Activated CD4-positive, alpha-beta T cell treated with anti-CD3 and anti-CD28 coated beads, Interleukin-2, Interleukin-4, amounts not matched to agents 100 ng/mL and 50 ng/mL, durations not matched to agents 16 hours and 8 hours (primary cell): ENCODE measurements at places on chromosomes 3 and 15.

- DNase-seq: no peak
Observed at GRCh38 chr3:79215286-79215685, 552.5 kb downstream of the ROBO1 start.

GRCh38 chr15:55513152-55513551, 5.1 kb upstream of the DNAAF4 start:
- DNase-seq: no peak

DNA sequence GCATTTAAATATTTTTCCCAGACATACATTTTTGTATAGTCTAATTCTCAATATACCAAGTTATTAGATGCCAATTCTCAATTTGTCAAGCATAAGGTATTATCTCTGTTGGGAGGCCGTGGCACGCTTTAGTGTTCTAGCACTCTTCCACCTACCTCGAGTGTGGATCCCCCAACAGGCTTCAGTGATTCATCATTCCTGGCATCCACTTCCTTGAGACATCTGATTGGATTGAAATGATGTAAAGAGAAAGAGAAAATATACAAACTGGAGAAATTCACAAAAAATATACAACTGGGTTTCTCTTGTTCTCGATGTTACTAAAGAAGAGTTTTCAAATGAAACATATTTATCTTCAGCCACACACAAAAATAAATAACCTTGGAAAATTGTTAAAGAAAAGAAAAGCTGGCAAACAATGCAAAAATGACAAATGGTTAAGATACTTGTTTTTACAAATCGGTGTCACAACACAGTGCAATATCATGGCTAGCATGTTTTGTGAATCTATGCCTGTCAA, 218.0 kb upstream of the CDIN1 start:
- no peak for DNase-seq

- no peak for DNase-seq
Observed at GRCh38 chr15:76174654-76175053, 114.9 kb downstream of the TMEM266 start.

DNA sequence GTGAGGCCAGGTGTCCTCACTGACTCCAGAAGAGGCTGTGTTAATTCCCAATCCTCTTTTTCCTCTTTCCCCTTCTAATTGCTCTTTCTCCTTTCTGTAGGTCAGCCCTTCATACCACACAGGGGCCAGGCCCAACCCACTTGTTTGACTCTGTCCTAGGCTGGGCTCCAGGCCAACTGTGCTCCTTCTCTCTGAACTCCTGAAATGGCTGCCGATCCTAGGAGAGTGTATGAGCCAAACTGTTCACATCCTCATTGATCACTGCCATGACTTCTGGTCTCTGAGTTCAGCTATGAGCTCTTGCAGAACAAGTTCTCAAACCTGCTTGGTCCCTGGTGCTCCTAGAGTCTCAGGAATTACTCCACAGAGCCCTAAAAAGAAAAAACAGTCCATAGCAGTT, 145.1 kb downstream of the VGLL4 start:
- DNase-seq: no peak

DNA sequence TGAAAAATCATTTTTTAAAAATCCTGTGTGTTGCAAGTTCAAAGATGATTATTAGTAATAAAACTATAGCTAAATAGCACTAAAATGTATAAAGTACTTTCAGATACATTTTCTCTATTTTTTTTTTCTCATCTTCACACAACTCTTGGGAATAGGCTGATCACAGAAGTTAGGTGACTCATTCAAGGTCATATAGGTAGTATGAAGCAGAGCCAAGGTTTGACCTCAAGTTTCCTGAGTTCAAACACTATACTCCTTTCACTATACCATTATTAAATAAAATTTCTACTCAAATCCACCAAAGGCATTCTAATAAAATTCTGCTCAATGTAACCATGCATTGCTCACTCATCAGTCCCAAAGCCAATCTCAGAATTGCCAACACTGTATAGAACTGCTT, 21.3 kb downstream of the FRMD5 start:
- no peak for DNase-seq

DNA sequence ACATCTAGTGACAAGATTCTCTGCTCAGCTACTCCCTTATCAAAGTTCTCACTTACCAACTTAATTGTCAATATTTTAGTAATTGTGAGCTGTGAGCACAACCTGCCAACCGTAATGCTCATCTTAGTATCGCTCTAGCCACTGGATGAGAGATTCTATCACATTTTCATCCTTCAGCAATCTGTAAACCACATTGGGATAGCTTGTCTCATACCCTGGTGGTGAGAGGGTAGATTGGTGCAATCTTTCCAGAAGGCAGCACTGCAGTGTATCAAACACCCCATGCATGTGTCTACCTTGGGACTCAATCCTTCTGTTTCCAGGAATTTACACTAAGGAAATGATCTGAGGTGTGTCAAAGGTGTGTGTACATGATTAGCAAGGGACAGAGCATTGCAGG, 18.9 kb upstream of the ATP8B4 start:
- DNase-seq: no peak

DNA sequence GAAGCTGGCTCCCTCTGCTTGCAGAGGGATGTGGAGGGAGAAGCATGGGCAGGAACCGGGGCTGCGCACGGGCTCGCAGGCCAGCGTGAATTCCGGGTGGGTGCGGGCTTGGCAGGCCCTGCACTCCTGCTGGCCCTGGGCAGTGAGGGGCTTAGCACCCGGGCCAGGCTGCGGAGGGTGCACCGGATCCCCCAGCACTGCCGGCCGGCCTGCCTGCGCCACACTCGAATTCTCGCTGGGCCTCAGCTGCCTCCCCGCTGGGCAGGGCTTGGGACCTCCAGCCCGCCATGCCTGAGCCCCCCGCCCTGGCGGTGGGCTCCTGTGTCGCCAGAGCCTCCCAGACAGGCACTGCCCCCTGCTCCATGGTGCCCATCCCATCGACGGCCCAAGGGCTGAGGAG, 47.6 kb upstream of the SPATA12 start:
- DNase-seq: no peak

GRCh38 chr3:107450254-107450893, 72.4 kb upstream of the BBX start:
- no peak for DNase-seq

DNA sequence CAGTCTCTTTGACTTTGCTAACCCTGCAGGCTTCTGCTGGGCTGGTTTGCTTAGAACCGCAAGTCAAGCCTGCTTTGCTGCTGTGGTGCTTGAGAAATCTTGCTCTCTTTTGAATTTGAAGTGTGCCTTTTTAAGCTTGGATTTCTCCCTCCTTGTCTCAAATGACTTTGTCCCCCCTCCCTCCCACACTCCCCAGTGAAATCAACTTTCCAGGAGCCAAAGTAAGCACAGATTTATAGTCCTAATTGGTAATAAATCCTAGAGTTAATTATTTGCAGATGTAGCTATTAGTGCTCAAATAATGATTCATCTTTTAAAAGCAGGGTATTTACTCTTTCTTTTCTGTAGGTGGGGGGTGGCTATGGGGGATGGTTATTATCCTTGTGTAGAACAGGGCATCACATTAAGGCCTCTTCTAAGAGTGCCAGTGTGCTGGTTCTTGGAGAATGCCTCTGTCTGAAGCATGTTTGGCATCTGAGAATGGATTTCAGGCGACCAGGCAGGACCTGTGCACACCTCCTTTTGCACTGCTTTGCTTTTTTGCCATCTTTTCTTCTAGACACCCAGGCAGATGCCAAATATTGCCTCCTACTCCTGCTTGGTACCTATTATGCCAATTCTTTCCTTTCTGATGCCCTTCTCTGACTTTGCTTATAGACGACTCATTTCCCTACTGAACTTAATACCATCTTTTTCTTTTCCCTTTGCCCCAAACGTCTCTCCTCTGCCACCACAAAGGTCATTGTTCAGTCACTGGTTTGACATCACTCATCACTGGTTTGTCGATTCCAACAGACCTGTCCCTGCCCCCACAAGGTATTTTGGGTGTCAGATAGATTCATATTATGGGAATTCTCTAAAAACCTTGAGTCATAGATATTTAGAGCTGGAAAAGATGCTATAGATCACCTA, 50.7 kb downstream of the CLDN11 start:
- DNase-seq: no peak

DNA sequence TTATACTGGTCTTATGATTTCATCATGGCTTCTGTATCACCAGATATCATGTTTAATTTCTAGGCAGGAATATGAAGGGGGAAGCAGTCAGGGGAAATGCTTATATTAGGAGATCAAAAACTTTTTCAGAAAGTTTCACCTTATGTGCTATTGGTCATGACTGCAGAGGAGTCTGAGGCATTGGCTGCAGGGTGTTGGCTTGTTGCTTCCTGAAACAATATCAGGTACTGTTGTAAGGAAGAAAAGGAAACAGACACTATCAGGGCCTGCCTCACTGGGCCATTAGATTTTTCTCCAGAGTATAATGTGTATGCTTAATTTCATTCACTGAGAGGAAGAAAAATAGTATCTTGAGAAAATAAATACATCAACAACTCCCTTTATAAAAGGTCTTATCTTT, 34.7 kb downstream of the LEKR1 start:
- DNase-seq: no peak

GRCh38 chr3:13553686-13554085, 4.8 kb downstream of the FBLN2 start:
- DNase-seq: no peak

GRCh38 chr3:18098960-18099587, 326.1 kb downstream of the SATB1 start:
- peak; percentile 30 for DNase-seq

DNA sequence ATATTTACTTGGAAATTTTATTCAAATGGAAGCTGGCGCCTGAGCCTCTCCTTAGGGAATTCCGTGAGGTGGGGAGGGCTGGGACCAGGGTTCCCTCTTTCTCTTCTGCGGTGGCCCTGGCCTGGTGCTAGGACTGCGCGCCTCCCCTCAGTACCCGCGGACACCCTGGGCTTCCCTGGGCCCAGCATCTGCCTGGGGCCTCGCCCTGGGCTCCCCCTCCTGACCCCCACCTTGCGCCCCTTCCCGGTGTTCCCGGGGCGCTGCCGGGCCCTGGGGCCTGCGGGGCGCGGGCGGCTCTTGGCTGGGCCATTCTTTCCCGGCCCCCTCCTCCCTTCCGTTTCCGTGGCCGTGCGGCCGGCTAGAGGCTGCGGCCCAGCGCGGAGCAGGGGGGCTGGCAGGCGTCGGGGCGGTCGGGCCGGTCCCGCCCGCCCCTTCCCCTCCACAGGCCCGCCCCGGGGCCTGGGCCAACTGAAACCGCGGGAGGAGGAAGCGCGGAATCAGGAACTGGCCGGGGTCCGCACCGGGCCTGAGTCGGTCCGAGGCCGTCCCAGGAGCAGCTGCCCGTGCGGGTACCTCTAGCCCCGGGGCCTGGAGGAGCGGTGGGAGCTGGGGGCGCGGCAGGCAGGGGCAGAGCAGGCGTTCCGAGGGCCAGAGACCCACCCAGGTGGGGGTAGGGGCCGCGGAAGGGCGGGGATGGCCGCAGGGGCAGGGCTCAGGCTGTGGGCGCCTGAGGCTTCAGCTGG, at the start of gene FES:
Gene FES (plus strand): TSS at position 529 of the 743 bp plus-strand sequence. CDS start 542 bp downstream, outside the sequence.
- DNase-seq: no peak

GRCh38 chr3:71451812-71452211, 131.7 kb downstream of the FOXP1 start:
- no peak for DNase-seq

- no peak for DNase-seq
Observed at GRCh38 chr3:159947220-159947619, 41.4 kb upstream of the IL12A start.

DNA sequence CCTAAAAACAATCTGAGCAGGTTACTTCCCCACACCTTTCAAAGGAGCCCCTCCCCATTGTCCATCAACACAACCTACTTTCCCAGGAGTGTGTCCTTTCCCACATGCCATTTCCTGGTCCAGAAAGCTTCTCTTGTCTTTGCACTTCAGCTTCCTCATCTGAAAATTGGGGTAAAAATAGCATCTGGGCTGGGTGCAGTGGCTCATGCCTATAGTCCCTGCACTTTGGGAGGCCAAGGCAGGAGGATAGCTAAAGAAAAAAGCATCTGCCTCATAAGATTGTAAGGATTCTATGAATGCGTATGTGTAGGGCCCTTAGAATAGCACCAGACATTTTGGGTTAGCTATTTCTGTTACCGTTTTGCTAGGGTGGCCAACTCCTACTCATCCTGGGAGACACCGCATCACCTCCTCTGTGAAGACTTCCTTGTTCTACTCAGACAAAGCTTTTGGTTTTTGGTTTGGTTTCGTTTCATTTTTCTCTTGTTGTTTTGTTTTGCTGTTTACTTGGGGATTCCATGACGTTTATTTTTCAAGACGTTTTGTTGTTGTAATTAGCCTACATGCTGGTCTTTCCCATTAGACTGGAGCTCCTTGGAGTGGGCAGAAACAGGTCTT, 224.4 kb upstream of the TLE3 start:
- DNase-seq: no peak

DNA sequence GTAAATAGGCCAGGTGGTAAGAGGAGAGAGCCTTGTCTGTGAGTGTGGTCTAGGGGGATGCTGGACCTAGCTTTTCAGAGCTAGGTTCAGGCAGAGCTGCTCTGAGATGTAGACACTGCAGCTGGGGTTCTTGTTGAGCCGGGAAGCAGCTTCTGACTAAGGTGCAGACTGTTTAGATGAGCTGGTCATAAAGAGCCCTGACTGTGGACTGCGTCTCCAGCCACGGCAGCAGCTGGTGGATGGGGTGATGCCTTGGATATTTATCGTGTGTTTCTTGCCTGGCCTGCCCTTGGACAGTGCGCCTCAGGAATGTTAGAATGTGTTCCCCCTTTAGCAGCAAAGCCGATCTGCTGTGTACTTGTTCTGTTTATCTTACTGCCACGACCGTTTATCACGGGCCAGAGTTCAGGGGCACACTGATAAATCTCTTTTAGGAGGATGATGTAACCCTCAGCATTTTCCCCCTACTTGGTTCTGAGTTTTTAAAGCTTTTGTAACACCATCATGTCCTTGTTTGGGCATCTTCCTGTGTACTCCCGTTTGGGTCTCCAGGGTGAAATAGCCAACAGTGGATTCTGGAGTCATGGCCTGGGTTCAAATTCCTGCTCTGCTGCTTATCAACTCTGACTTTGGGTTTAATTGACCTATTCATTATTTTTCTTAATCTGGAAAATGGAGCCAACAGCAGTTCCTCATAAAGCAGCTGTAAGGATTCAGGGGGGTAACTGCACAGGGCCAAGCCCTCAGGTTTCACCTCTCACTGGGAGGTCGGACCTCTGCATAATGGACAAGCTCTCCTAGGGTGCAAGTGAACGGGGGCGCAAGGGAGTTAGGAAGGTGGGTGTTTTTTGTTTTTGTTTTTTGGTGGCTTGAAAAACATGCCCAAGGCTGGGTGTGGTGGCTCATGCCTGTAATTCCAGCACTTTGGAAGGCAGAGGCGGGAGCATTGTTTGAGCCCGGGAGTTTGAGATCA, 51.4 kb downstream of the FLNB start:
- no peak for DNase-seq

- DNase-seq: no peak
Observed at GRCh38 chr3:190097025-190097424, 23.7 kb downstream of the P3H2 start.

DNA sequence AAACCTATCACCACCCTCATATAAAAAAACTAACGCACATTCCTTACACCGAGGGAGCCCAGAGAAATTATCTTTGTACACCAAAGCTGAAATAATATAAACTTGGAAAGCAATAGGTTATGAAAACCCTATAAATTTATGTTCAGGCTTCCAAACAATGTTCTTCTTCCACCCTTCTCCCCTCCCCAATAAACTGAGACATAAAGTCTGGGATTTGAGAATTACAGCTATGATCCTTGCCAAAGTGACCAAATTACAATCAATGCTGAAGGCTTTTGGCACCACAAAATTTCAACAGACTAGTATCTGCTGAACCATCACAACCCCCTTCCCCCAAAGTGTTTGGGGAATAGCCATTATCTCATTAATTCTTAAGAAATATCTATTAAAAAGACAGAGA, 237.8 kb downstream of the FMN1 start:
- no peak for DNase-seq

- no peak for DNase-seq
Observed at GRCh38 chr15:60614862-60615771, 136.2 kb upstream of the ICE2 start.

GRCh38 chr3:187737368-187738070, 7.7 kb downstream of the BCL6 start:
- DNase-seq: peak; percentile 54
